Stimulated activated CD4-positive, alpha-beta T cell treated with anti-CD3 and anti-CD28 coated beads, Interleukin-1b, Interleukin-23, amount 100 ng/mL, for 1 hour (primary cell): ENCODE measurements at places on chromosomes 5 and 9.
A peak's percentile ranks its signal among the peaks of the same experiment; 100 is the strongest.

- DNase-seq: no peak
These were observed 39.2 kb downstream of the NADK2 start for GRCh38 chr5:36202521-36202961.

GRCh38 chr5:149665416-149666175 is 64.5 kb upstream of the PPARGC1B start:
- no peak for DNase-seq

GRCh38 chr5:172932313-172933017 is 26.8 kb upstream of the RPL26L1 start:
- peak; percentile 25 for DNase-seq

DNA sequence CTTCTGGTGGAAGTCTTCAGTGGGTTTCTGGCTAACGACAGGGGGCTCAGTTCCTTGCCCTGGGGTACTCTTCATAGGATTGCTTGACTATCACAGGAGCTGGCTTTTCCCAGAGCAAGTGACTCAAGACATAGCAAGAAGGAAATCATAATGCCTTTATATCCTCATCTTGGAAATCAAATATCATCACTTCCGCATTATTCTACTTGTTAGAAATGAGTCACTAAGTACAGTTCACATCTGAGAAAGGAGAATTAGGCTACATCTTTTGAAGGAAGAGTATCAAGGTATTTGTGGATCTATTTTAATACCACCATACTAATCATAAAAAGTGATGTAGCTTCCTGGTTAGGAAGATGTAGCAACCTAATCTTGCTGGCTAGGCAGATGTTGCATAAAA is 148.2 kb upstream of the RAI14 start:
- no peak for DNase-seq

- no peak for DNase-seq
These were observed 24.1 kb downstream of the AQP7 start for GRCh38 chr9:33378121-33378795.

DNA sequence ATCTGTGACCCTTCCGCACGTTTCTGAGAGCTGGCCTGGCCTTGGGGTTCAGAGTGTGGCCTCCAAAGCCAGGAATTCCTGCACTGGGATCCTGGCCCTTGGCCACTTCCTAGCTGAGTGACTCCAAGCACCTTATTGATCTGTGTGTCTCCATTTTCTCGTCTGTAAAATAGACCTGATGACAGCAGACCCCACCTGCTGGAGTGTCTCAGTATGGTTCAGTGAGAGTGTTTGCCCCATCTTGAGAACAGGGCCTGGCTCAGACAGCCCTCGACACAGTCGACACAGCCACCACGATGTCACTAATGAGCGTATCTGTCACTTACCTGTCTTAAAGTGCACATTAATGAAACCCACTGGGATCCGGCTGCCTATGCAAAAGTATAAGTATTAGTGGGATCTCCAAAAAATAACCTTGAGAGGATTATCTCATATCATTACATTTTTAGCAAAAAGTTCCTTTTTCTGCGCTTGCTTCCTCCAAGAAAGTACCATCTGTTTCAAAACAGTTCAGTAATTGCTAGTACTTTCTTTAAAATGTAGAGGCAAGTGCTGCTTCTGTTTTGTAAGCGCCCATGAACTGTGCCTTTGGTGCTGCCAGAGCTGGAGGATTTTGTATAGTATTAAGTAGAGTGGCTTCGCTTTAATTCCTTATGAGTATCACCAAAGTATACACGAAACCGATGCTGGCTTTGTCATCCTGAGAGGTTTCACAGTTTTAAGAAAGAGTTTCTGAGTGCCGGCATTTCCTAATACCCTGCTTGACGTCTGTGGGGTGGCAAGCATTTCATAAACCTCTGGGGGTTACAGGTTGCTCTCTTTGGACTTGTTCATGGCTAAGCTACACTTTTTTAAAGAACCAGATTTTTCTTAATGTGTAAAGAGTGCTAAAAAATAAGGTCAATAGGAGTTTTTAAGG is 31.7 kb downstream of the UBE2QL1 start:
- DNase-seq: no peak

- DNase-seq: no peak
These were observed 408.3 kb downstream of the ENC1 start for GRCh38 chr5:74232276-74232675.

DNA sequence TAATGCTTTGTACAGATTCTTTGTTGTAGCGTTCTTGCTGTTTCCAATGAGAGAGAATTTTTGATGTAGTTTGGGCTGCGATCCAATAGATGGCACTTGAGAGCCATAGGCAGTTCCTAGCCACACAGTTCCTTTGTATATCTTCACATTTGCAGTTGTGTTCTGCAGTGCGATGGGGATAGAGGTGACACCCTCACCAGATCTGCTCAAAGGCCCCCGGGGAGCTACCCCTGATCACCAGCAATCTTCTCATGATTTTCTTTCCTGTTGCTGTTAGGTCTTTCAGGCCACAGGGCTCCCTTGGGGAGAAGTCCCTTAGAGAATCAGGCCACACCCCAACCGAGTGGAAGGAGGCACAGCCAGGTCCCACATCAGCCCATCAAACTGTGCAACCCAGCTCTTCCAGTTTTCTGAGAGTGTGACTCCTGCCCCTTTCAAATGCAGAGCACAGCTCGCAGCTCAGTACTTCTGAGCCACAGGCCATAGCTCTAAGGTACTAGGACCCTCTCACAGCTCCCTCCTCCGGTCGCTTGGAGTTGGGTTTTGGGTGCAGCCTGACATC is 353.7 kb downstream of the SLCO4C1 start:
- DNase-seq: no peak

- DNase-seq: no peak
These were observed 11.8 kb upstream of the CXXC5 start for GRCh38 chr5:139636207-139636792.
